ENCODE measurements at places on chromosomes 12 and 14.

DNA sequence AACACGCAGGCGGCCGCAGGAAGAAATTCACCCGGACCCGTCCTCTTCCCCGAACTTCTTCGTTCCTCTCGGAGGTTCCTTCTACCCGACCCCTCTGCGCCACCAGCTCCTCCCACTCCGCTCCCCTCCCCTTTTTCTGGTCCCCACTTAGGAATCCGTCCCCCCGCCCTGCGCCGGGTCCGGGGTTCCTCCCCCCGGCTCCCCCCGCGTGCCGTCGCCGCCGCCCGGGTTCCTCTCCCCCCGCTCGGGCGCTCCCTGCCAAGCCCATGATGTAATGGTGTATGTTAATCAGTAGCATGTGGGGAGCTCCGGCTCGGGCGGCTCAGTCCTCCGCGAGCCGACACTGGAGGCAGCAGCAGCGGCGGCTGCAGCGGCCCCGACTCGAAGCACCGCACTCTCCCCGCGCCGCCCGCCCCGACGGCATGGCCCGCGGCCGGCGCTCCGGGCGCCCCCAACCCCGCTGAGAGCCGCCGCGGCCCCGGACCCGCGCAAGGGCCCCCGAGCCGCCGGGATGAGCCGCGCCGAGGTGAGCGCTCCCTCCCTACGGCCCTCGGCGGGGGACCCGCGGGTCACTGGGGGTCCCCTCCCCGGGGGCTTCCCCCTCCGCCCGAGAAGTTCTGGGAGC lies 1.0 kb upstream of the SAMD4A start:
- DNase-seq = peak; percentile 56

DNA sequence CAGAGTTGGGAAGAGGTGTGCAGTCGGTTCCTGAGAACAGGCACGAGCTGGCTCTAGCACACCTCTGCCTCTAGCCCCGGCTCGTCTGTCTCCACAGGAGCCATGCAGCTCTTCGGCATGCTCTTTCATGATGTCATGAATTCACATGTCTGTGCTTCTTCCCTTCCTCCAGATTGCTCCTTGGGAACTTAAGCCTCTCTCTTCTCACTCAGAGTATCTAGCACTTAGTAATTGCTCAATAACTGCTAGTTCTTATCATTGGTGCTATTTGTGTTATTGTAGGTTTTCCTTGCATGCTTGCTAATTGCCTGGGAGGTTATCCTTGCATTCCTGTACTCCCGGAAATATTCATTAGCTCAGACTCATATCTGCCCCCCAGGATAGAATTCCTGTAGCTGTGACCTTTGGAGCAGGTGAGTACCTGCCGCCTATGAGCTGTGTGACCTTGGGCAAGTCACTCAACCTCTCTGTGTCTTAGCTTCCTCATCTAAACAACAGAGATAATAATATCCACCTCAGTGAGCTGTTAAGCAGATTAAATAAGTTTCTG lies 19.5 kb downstream of the FAM181A start:
- no peak for DNase-seq

DNA sequence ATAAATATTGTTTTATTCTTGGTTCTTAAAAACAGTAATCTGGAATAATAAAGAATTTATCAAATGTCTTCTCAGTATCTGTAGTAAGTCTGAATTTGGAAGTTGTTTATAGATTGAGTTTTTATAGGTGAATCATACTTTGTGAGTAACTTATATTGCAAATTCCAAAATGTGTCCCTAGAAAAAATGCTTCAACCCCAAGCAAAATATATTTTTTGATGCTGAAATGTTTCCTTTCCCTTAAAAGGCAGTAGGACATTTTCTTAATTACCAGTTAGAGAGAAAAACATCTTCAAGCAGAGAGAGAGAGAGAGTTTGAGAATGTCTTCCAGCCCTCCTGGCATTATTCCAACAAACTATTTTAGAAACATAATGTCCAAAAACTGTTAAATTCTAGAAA lies 37.9 kb downstream of the PELI2 start:
- DNase-seq = no peak

DNA sequence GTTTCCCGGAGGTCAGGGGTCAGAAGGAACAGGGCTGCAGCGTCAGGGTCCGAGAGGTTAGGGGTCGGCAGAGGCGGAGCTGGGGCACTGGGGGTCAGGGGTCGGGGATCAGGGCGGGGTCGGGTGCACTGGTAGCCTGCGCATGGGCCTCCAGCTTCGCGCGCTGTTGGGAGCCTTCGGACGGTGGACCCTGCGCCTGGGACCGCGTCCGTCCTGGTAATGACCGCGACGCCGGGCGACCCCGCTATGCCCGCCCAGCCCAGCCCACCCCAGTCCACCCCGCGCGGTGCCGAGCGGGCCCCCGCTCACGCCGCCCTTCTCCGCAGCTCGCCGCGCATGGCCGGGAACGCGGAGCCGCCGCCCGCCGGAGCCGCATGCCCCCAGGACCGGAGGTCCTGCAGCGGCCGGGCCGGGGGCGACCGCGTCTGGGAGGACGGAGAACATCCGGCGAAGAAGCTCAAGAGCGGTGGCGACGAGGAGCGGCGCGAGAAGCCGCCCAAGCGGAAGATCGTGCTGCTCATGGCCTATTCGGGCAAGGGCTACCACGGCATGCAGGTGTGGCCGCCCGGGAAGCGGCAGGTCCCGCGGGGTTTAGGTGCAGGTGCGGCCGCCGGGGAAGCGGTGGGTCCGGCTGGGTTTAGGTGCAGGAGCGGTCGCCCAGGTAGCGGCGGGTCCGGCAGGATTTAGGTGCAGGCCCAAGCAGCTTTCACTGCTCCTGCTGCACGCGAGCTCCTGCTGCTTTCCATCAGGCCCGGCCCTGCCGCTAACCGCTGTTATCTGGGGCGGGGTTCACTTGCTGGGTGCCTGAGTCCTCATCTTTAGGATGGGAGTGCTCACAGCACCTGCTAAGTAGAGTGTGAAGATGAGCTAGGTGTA lies 743 bp downstream of the PUS1 start:
- no peak for DNase-seq

GRCh38 chr14:92549859-92550230 lies 36.3 kb downstream of the RIN3 start:
- no peak for DNase-seq

DNA sequence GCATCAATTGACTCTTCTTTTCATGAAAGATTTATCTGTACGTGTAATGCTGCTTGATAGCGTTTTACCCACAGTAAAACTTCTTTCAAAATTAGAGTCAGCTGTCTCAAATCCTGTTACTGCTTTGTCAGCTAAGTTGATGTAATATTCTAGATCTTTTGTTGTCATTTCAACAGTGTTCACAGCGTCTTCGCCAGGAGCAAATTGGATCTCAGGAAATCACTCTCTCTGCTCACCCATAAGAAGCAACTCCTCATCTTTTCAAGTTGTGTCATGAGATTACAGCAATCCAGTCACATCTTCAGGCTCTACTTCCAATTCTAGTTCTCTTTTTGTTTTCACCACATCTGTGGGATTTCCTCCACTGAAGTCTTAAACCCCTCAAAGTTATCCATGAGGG lies 9.5 kb downstream of the PCNX1 start:
- no peak for DNase-seq

DNA sequence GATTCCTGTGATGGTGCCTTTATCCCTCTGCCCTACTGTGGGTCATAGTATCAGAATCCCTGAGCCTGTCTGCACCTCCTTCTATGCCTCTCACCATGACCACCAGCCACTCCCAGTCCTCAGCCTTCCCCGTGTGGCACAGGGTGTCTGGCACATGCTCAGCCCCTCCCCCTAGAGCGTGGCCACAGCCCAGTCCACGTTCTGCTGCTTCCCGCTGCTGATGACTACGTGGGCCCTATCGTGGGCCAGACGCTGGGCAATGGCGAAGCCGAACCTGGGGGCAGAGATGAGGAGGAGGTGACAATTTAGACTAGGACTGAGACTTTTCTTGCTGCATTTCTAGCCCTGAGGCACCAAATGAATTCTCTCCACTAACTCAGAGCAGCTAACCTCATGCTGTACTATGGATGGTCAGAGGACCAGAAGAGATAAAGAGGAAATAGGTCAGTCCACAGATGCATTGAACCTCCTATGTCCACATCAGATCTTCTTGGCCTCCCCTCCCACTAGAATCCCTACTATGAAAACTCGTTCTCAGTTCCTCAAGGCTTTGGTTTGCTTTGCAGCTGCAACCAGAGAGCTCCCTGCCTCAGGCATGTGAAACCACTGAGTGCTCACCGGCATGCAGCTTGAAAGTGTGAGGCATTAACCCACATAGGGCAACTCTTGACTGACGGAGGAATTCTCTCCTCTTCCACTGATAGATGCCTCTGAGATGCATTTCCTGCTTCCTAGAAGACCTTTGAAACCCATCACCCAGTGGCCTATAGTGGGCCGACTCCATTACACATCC lies 126.3 kb upstream of the DHRS4 start:
- DNase-seq = no peak

DNA sequence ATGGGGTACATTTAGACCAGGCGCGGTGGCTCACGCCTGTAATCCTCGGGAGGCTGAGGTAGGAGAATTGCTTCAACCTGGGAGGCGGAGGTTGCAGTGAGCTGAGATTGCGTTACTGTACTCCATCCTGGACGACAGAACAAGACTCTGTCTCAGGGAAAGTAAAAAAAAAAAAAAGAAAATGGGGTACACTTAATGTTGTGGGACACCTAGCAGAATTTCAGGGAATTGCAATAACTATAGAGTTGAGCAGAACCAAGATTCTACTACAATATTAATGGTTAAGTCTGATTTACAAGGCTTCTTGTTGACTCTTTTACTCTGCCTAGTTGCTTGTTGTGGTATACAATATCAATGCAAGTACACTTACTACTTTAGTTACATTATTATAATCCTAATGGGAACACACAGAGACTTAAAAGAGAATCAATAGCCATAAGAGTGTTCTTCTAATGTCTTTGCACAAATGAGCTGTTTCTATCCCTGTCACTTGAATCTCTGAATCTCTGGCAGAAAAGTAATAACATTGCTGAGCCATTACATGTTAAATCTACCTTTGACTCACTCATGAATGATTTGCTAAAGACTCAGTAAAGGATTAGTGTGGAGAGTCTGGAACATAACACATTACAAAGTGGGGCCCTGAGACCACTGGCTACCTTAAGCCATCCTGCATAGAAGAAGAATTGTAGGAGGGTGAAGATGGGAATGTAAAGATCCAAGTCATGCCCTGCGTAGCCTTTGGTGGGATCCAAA lies 22.7 kb downstream of the BEST3 start:
- no peak for DNase-seq

- no peak for DNase-seq
Measured at GRCh38 chr12:51687177-51687576, 96.1 kb downstream of the SCN8A start.

GRCh38 chr12:120869376-120869775 lies 34.8 kb downstream of the SPPL3 start:
- no peak for DNase-seq

DNA sequence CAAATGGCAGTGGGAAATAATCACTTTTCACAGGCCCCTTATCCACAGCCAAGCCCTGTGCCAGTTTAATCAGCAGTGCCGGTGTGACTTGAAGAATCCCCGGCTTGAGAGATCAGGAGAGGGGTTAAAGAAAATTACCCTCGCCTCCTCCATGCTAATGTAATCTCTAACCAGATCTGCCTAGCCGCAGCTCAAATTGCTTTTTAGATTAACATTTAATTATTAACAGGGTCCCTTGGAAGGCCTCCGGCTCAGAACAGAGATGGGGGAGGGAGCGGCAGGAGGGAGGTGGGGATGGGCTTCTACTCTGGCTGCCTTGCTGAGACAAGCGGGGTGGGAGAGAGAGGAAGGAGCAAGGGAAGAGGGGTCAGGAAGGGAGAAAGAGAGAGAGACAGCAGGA lies 24.0 kb downstream of the FAM222A start:
- no peak for DNase-seq

- no peak for DNase-seq
Measured at GRCh38 chr12:66786531-66787308, 107.8 kb upstream of the GRIP1 start.

DNA sequence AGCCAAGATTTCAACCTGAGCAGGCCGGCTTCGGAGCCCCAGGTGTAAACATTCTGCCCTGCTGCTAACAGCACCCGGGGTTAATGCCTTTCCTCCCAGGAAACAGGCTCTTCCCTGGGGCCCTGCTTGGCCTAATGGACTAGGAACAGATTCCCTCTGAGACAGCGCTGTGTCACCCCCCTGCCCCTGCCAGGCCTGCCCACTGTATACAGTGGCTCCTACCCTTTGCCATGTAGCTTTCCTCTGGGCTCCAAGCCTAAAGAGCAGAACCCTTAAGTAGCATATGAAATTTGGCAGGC lies 28.3 kb upstream of the BCDIN3D start:
- no peak for DNase-seq

DNA sequence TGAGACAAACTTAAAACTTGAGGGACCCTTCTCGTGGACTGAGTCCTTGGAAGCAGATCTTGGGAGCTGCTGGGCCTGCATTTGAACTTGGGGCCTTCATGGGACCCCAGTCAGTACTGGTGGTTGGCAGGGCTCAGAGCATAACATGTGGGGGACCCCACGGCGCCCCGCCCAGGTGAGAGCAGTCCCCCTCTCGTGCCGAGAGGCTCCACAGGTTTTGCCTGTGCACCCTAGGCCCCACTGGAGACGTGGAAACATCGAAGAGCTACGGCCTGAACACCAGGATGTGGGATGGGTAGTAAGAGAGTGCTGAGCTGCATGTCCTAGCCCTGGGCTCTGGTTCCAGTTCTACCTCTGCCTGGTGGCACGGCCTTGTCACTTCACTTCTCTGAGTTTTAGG lies 84.1 kb downstream of the CACNA1C start:
- no peak for DNase-seq

GRCh38 chr12:9047105-9047504 lies 57.8 kb downstream of the KLRG1 start:
- DNase-seq = no peak

DNA sequence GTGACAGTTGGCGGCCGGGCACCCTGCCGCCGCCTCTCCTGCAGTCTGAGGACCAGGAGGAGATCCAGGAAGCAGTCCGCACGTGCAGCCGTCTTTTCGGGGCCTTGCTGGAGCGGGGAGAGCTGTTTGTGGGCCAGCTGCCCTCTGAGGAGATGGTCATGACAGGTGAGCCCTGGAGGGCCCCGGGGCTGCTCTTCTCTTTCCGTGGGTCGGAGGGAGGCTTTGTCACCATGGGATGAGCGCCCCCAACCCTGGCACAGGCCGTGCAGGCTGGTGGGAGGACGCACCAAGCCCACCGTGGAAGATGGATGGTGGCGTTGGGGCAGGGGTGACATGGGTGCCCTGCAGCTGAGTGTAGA lies 532 bp downstream of the NOC4L start:
- DNase-seq = no peak

DNA sequence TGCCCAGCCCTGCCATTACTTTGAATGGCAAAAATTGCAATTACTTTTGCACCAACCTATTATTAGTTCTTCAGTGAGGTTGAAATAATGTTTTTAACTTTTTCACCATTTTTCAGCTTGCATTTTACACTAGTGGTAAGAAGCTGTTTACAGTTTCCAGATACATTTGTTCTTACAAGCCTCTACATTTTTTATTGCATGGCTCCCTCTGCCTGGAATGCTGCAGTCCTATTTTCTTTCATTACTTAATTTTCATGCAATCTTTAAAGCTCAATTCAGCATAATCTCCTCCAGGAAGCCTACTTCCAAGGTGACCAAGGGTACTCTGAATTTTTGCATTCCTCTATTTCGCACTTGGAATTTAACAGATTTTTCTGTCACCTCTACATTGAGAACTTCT lies 33.4 kb downstream of the CCER1 start:
- no peak for DNase-seq
